GM12892 (cell line): ENCODE measurements at places on chromosomes 13 and 19.

- DNase-seq: no peak
These were observed 4.4 kb downstream of the CKAP2 start for GRCh38 chr13:52459668-52460067.

GRCh38 chr13:73610799-73611592 is 523.2 kb downstream of the KLF12 start:
- no peak for DNase-seq

- no peak for DNase-seq
These were observed 59.0 kb downstream of the KLF2 start for GRCh38 chr19:16383584-16384161.

DNA sequence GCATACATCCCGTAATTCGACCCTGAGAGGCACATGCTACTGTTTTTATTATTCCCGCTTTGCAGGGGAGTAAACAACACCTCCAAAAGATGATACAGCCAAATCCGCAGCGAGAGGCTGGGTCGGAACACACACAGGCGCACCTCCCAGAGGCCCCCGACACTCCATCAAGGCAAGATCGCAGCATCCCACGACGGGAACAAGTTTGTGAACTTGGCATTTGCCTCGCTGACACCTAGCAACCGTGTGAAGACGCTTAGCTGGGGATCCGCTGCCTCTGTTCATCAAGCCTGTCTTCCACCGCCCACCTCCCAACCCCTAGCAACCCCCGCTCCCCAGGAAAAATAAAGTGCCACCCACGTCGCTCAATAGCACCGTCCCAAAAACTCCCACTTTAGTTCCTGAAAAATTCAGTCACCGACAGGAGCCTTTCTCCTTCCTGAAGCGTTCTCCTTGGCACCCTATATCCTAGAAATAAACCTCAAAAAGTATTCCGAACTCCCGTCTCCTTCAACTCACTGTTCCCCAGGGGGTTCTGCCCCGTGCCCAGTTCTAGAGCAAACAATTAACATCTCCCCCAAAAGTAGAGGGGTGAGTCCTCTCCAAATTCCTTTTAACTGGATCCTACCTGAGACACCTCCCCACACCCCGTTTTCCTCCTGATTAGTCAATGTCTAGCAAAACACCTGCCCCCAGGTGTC is 1.7 kb downstream of the GNG7 start:
- DNase-seq: no peak

DNA sequence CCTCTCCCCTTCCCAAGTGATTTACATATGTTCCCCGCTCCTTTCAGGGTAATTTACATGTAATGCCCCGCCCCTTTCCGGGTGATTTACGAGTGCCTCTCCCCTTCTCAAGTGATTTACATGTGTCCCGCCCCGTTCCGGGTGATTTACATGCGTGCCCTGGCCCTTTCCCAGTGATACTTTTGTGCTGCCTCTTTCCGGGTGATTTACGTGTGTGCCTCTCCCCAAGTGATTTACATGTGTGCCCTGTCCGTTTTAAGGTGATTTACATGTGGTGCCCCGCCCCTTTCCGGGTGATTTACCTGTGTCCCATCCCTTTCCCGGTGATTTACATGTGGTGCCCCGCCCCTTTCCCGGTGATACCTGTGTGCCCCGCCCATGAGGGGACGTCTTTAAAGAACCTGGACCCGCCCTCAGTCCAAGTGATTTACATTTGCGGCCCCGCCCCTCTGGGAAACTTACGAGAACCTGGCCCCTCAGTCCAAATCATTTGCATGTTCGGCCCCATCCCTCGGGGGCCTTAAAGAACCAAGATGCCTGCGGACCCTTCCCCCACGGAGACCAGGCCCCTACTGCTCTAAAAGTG is 559 bp upstream of the LENG9 start:
- DNase-seq: no peak

DNA sequence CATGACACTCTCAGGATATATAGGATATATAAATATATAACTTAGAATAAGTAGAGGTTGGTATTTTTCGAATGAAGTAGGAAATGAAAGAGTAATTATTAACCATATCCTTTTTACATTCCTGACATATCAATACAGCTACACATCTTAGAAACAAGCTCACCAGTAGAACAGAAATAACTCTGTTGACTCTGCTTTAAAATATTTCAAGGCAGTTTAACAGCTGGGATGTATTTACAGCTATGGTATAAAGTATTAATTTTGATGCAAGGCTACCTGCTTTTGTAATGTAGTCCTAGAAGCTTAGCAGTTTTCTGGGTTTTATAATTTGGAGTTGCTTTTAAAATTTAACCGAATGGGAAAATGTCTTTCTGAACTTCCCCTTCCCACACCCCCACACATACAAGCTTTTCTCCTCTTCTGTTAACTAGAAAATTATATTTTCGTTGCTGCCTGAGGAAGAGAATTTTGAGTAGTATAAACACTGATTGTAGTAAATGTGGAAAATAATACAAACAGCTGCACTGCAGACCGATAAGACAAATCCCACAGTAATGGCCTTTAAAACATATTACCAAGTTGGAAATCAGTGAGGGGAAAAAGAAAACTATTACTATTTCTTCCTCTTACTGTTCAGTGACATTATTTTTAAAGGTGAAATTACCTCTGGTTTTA is 147.7 kb downstream of the GGACT start:
- no peak for DNase-seq
